ENCODE measurements at places on chromosomes 7 and 10.

GRCh38 chr10:12868229-12868628, 133.3 kb downstream of the CCDC3 start:
- DNase-seq = no peak

DNA sequence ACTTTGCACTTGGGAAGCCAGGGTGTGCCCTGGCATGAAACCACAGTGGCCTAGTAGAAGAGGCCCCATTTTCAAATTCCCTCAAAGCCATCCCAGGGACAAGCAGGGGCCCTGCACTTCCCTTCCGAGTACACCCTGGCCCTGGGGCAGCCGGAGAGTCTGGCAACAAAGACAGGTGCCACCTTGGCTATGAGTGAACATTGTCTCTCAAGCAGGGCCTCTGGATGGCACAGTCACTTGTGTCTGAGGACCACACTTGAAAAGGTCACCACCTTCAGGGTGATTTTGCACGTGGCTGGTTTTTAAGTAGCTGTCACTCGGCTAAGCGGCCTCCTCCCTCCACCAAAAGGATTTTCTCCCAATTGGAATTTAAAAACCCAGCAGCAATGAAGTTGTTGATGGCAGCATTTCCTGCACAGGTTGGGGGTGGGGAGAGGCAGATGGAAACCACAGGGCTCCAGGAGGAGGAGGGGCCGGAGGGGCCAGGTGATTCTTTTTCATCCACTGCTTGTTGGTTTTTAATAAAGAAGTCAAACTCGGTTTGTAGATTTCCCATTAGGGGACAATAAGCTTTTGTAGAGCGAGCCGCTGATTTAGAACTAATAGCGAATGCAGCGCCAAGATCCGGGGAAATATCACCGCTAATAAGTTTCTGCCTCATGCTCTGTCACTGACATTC, 33.9 kb downstream of the C10orf105 start:
- no peak for DNase-seq

DNA sequence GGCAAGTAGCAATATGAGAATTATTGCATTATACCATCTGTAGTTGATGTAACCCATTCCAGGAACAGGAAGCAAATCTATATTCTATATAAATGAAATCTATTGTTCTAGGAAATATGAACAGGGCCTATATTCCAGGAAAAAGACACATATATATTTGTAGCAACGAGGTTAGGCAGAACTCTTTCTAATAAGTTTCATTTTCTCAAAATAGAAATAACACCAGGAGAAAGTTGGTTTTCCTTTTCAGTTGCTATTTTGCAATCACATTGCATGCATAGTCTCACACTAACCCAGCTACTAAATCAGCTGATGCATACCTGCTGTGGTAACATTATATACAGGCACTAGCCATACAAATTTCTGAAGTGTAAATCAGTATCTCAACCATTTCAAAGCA, 6.2 kb upstream of the IFIT2 start:
- no peak for DNase-seq

GRCh38 chr7:128841921-128842673, 11.9 kb downstream of the FLNC start:
- DNase-seq = no peak

- DNase-seq = peak; percentile 47
Measured at GRCh38 chr7:13742811-13743210, 246.7 kb downstream of the ETV1 start.

DNA sequence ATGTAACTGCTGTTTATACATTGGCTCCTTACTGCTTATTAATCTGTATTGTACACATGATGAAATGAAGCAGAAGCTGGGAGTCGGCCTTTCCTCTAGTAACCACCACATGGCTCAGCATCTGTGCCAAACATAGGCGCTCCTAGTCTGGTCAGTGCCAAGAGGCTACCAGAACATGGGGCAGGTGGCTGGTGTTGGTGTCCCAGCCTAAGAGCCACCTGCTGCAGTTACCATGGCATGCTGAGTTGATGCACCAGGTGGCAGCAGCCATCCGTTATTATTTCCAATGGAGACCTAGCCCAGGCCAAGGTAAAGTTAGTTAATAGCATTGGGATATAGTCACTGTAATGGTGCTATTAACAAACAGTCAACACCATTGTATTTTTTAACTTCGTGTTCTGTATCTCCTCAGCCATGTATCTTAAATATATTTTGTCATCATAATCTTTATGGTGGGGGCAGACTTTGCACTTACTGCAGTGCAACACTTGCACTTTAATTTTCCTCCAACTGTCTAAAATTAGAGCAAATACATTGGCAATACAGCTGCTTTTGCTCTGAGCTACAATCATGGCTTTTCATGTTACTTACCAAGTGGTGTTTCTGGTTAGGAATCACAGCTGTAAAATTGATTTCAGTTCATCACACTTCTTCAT, 33.1 kb downstream of the HBP1 start:
- no peak for DNase-seq

DNA sequence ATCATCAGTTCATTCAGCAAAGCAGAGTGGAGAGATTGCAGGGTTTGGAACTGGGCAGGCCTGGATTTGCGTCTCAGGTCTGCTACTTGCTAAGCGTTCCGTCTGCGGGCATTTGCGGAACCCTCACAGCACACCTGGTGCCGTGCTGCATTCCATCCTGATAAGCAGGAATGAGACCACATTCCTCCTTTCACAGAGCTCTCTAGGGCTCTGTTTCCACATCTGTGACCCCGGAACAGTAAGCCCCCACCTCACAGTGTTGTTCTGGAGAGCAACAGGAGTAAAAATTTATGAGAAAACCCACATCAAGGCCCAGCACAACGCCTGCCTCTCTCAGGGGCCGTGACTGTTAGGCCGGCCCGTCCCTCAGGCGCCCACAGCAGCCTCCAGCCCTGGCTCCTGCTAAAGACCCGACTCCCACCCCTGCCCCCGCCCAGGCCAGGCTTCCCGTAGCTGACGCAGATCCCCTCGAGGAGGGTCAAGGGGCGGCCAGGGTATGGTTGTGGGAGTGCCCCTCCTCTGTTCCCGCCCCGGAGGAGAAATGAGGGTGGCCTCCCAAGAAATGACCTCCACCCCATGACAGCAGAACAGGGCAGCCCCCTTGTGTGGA, 128.9 kb downstream of the RGS10 start:
- DNase-seq = no peak

- DNase-seq = no peak
Measured at GRCh38 chr10:4011136-4011812, 226.3 kb upstream of the KLF6 start.

DNA sequence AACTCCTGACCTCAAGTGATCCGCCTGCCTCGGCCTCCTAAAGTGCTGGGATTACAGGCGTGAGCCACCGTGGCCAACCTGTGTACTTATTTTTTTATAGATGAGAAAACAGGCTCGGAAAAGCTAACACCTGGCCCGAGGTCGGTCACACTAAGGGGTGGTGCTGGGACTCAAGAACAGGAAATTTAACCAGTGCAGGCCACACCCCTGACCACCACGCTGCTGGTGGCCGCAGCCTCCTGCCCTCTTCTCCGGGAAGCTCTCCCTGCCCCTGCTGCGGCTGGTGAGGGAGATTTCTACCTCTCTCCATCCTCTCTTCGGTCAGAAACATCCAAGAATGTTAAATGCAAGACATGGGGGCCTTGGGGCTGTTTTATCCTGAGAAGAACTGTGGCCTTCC, 63.2 kb downstream of the TNRC18 start:
- no peak for DNase-seq

GRCh38 chr10:131775833-131776232, 125.0 kb upstream of the PPP2R2D start:
- no peak for DNase-seq

- DNase-seq = no peak
Measured at GRCh38 chr10:97185326-97186058, at the start of gene SLIT1. TSS of gene SLIT1 (minus strand) at chr10:97185959. CDS start at chr10:97185674, 285 bp downstream.

DNA sequence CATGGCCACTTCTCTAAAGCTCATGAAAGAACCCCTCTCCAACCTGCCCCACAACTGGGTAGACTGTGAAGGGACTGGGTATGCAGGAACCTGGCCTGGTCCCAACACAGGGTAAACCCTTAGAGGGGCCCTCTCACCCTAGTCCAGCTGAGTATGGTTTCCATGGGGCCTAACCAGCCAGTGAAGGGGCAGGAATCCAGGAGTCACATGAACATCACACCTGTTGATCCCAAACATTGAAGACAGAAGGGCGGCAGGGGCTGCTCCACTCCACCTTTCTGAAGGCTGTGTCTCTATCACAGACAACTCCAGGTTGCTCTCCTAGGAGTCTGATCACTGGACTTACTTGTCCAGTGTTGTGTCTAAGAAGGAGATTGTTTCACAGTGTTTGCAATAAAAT, 30.8 kb downstream of the GRID1 start:
- no peak for DNase-seq

DNA sequence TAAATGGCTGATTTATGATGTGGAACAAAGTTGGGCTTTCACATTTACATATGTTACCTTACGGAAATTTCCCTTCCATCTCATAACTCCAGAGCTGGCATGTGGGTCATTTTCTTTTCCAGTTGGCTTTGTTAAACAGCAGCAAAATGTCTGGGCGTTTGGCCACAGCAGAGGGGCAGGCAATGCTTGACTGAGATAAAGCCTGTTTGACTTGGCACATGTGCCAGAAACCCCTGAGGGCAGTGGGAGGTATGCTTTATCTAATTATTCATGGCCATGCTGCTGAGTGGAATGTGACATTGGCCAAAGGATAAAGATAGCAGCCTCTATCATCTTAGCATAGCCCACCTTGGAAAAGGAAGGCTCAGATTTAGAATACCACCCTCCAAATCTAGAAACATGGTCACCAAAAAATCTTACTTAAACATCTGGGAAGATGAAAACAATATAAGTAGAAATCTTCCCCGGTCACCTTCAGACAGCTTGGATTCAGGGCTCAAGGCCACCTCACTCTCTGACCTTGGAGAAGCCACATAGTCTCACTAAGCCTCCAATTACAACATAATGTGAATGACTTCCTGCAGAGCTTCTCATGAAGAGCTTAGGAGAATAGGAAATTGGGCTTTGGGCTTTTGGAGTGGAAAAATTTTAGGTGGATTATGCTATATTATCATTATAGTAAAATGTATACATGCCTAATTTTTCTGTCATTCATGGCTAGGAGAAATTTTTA, 101.5 kb downstream of the GRM3 start:
- DNase-seq = no peak

GRCh38 chr7:55129541-55130394, 111.0 kb downstream of the EGFR start:
- no peak for DNase-seq

Measured in stromal cell of bone marrow (primary cell).